NCI-H1930 (cell line): ENCODE measurements at places on chromosomes 1 and 21.

- DNase-seq = peak; percentile 34
These were observed 14.7 kb upstream of the CFAP126 start for GRCh38 chr1:161382214-161383019.

DNA sequence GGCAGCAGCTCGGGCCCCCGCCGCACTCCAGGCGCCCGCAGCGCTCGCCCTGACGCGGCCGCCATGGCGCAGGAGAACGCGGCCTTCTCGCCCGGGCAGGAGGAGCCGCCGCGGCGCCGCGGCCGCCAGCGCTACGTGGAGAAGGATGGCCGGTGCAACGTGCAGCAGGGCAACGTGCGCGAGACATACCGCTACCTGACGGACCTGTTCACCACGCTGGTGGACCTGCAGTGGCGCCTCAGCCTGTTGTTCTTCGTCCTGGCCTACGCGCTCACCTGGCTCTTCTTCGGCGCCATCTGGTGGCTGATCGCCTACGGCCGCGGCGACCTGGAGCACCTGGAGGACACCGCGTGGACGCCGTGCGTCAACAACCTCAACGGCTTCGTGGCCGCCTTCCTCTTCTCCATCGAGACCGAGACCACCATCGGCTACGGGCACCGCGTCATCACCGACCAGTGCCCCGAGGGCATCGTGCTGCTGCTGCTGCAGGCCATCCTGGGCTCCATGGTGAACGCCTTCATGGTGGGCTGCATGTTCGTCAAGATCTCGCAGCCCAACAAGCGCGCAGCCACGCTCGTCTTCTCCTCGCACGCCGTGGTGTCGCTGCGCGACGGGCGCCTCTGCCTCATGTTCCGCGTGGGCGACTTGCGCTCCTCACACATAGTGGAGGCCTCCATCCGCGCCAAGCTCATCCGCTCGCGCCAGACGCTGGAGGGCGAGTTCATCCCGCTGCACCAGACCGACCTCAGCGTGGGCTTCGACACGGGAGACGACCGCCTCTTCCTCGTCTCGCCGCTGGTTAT, 2.8 kb downstream of the KCNJ9 start:
- peak; percentile 79 for DNase-seq

GRCh38 chr1:156281281-156281680, 1.3 kb downstream of the SMG5 start:
- DNase-seq = no peak

- no peak for DNase-seq
These were observed 13.2 kb upstream of the COL6A2 start for GRCh38 chr21:46084709-46085108.

DNA sequence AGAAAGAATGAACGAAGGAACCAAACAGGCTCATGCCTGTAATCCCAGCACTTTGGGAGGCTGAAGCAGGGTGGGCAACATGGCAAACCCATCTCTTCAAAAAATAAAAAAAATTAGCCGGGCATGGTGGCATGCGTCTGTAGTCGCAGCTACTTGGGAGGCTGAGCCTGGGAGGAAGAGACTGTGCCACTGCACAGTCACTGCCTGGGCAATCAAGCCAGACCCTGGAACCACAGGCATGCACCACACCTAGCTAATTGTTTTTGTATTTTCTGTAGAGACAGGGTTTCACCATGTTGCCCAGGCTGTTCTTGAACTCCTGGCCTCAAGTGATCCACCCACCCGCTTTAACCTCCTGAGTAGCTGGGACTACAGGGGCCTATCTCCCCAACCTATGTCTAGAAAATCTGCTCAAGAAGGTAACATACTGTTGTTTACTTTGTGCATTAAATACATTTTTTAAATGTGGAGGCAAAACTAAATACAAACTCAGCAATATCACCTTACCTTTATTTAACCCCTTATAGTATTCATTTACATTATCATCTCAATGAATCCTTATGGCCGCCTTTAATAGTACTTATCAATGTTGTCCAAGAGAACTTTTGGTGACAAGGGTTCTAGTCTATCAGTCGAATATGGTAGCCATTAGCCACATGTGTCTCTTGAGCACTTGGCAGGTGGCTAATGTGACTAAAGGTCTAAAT, 2.7 kb downstream of the KHDC4 start:
- no peak for DNase-seq

DNA sequence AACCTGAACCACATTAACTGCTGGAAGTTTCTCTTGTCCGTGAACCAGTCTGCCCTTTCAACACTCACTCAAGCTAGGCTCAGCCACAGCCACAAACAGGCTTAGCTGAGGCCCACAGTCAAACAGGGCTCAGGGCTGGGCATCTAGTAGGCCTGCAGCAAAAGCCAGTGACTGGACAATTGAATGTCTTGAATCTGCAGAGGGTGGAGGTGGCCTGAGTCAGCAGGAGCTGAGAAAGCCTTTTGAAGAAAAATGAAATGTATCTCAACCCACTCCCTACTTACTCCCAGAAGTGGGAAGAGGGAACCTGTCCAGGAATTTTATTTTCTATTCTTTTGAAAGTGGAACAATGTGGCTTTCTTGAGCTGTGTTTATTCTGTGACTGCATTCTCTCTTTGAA, 95.4 kb downstream of the PTPRU start:
- DNase-seq = no peak

GRCh38 chr1:109873278-109874175, 37.1 kb upstream of the CSF1 start:
- DNase-seq = no peak

DNA sequence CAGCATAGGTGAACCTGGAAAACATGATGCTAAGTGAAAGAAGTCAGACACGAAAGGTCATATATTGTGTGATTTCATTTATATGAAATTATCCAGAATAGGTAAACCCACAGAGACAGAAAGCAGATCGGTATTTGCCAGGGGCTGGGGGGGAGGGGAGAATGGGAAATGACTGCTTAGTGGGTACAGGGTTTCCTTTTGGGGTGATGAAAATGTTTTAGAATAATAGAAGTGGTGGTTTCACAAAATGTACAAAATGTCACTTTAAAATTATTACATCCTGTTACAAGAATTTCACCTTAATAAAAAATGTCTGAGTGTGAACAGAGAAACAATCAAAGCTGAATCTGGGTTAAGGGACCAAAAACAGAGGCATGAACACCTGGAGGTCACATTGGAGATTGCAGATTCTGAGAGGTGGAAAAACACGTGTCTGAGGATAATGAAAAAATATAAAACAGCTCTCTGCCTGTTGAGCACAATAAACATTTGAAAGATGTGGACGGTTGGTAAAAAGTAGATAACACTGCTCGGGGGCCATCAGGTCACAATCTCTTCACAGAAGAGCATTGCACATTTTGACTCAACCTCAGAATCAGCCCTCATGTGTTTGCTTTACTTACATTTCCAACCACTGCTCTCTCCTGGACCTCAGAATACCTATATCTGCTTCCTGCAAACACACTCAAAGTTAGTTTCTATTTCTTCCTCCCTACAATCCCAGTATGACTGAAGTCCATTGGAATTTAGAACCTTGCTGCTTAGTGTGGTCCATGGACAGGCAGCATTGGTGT, 3.2 kb downstream of the SLAMF6 start:
- DNase-seq = no peak

- DNase-seq = no peak
These were observed 47.8 kb downstream of the SELENOF start for GRCh38 chr1:86865973-86866637.

DNA sequence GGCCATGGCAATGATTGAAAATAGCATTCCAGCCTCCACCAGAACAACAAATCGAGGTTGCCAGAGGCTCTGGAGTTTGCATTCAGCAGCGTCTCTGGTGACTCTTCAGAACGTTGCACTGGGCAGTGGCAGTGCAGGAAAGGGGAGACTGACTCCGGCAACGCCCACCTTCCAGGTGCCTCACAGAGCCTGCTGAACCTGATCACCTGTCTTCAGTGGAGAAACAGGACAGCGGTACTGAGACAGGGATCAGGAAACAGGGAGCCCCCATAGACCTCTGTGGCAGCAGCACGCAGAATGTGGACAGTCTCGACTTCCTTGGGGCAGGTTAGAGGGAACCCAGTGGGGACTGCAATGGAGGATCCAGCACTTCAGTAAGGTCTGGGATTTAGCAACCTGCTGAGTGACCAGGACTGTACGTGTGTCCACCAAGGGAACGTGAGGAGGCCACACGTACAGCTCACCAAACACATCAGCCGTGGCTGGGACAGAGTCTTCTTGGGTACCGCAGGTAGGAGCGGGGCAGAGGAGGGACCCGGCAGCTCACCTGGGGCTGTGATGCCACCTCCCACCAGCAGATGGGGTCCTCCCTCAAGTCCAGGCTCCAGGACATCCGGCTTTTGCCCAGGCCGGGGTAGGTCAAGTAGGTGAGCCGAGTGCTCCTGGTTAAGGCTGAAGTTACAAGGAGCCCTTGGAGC, 128.6 kb downstream of the PRDM2 start:
- DNase-seq = peak; percentile 25

GRCh38 chr1:246329900-246330299, 177.2 kb downstream of the SMYD3 start:
- DNase-seq = no peak

- no peak for DNase-seq
These were observed 6.3 kb upstream of the RGS13 start for GRCh38 chr1:192629612-192630011.

DNA sequence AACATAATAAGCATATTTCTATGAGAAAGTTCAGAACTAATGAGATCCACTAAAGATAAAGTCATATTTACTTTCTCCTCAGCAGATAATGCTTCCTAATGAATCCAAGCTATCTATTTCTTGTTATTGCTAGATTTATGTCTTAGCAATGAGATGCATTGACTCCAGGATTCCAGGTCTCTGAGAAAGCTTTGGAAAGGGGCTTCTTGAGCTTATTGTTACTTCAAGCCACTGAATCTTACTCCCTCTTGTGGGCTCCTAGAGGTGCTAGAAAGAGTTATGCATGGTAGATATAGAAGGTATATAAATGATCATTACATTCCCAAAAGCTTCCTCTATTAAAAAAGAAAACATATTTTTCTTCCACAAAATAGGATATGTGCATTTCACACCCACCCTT, 246.4 kb upstream of the ADAMTS5 start:
- DNase-seq = no peak

DNA sequence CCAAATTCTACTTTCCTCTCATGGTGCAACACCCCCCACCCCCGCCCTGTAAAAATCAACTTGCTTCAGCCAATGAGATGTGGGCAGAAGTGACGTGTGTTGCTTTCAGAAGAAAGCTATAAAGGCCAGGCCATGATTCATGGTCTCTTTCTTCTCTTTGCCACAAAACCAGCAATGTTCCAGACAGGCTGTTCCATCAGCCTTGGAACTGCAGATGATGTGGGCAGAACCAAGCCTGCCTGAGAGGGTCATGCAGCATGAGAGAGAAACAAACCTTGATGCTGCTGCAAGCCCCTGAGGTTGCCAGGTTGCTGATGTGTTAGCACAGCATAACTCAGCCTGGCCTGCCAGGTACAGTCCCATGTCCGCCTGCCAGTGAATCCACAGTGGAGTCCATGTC, 41.8 kb downstream of the MIS18A start:
- no peak for DNase-seq

DNA sequence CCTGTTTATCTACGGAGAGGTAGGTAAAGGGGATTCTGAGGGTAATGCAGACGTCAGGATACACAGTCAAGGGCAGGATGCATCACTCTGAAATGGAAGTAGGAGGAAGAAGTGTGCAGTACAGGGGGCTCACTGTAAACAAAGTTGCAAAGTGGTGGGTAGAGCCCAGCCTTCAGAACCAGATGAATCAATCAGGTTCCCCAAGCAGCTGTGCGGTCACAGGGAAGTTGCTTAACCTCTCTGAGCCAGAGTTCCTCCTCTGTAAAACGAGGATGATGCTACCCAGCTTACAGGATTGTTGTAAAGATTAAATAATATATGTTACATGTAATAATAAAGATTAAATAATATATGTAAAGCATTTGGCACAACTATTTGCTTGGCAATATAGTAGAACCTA, 13.5 kb upstream of the MYOM3 start:
- DNase-seq = no peak

GRCh38 chr1:199029401-199029800, 390.6 kb downstream of the PTPRC start:
- no peak for DNase-seq

- DNase-seq = peak; percentile 4
These were observed 47.0 kb downstream of the CYP2J2 start for GRCh38 chr1:59879574-59879973.

GRCh38 chr21:36926989-36927718, 39.3 kb downstream of the HLCS start:
- no peak for DNase-seq

DNA sequence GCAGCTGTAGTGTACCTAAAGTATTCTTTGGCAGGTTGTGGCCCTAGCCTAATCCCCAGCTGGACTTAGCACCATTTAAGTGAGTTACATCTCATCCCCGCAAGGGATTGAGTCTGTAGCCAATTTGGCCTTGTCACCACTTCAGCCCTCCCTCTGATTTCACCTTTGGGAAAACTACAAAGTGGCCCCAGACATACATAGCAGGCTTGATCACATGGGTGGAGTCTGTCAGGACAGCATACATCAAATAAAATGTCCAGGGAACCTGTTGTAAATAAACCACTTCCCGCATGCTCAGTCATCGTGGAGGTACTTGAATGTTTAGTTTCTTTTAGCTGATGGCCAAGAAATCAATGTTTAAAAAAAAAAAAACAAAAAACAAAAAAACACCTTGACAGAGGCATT, 142.5 kb downstream of the DHRS3 start:
- DNase-seq = no peak

DNA sequence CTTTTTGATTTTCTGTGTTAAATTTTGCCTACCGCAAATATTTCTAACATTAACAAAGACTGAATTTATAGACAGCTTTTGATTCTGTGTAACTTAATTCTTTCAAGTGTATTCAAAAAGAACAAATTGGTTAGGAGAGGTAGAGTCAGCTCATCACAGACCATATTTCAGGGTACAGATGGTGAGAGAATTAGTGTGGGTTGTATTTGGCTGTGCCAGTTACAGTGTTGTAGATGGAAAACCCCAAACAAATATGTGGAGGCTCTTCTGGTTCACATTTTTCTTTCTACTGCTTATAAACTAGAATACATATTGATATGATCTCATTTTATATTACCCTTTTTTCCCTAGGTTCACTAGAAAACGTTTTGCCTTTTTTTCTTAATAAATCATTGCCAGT, 11.1 kb downstream of the RCAN3 start:
- DNase-seq = no peak

DNA sequence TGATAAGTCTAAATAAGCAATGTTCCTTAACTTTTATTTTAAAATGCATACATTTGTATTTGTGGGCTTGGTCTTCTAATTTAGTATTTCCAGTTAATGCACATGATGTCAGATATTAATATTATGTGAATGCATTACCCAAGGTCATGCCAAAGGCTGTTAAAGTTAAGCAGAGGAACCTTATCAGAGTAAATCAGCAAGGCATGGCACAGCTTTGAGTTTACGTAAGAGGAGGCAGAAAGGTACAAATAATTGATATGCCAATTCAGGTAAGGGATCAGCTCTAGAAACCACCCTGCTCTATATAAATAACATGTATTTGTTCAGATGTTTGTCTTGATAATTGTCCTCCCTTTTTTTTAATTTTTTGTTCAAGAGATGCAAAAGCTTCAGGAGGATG, 64.5 kb upstream of the CHRM3 start:
- no peak for DNase-seq

- no peak for DNase-seq
These were observed 505.4 kb upstream of the ZP4 start for GRCh38 chr1:238396140-238396539.
